IPS DF 6.9 (cell line): ENCODE measurements at places on chromosomes 11 and 22.

DNA sequence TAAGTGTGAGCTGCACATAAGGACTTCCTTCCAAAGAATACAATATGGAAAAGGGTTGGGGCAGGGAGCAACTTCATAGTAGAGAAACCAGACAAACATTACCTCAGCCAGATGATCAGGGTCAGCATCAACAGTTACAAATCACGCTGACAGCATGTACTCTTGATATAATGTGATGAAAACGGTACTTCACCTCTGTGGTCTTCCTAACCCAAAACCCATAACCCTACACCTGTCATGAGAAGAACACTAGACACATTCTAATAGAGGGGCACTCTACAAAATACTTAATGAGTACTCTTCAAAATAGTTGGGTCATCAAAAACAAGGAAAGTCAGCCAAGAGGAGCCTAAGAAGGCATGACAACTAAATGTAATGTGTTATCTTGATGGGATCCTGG is 43.9 kb downstream of the RRAS2 start:
- no peak for DNase-seq

DNA sequence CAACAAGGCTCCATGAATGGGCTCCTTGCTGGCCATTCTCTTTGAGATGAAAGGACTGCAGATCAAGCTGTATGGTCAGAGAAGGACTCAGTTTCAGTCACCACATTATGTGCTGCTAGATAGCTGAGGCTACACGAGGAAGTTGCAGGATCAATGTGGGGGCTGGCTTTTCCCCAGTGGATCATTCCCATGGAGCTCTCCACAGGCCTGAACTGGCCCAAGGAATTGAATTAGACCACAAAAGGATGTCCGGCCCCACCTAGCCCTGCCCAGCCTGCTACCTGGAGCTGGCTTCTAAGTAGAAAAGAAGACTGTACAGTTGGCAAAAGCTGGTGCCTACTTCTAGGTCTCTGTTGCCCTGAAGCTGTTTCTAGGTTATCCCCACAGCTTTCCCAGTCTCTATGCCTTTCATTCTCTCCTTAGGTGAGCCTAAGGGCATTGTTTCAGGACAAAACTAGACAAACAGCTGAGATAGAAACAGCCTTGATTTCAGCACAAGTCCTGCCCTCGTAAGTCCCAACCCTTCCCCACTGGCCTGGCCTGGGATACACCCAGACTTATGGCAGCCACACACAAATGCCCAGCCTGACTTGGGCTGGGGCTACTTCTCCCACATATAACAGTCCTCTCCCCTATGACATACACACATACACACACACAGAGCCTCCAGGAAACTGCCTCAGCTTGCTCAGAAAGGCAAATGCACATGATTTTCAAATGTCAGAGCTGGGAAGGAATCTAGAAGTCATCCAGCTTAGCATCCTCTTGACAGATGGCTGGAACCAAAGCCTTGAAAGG is 129.1 kb upstream of the NCAM1 start:
- no peak for DNase-seq

GRCh38 chr22:32518848-32519247 is 44.2 kb downstream of the FBXO7 start:
- no peak for DNase-seq

GRCh38 chr22:43377548-43377895 is 34.3 kb upstream of the MPPED1 start:
- no peak for DNase-seq

DNA sequence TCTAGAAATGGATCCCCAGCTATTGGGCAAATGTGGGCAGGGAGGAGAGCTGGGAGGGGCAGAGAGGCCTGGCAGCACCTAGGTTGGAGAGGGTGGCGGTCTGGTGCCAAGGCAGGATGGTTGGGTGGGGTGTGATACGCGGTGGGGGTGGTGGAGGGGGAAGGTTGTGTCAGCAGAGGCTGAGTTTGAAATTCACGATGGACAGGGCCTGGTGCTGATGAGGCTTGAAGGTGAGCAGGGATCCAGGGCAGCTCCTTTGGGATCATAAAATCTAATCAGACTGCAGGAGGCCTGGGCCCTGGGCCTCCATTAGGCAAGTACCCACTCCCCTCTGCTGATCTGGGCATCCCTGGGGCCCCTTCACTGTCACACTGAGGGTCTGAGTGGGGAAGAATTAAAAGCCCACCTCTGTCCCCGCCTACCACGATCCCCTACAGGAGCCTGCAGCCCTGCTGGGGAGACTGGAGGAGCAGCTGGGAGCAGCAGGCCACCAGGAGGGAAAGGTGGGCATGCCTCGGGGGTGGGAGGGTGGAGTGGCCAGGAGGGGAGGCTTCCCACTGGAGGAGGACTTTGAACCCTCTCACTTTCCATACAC is 24.0 kb downstream of the IGLL1 start:
- no peak for DNase-seq

GRCh38 chr11:2215230-2215560 is 43.6 kb upstream of the TH start:
- DNase-seq = no peak

DNA sequence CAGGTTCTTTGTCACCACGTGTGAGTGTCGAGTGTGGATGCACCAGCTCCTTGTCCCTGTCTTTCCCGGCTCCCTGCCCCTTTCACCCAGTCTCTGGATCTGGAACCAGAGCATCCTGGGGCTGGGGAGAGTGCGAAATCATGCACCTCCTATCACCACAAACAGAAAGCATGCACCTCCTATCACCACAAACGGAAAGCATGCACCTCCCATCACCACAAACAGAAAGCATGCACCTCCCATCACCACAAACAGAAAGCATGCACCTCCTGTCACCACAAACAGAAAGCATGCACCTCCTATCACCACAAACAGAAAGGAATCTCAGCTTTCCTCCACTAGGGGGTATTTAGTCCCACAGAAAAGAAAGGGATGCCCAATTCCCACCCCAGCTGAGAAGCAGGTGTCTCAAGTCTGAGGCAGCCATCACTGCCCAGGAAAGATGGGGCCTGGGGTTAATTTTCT is 5.9 kb upstream of the GLB1L3 start:
- no peak for DNase-seq

GRCh38 chr11:61739966-61740365 is 12.5 kb upstream of the MYRF start:
- DNase-seq = no peak

- DNase-seq = no peak
Observed at GRCh38 chr11:116422956-116423600, 349.7 kb downstream of the BUD13 start.

GRCh38 chr11:78791254-78791653 is 216.6 kb upstream of the NARS2 start:
- no peak for DNase-seq

- DNase-seq = no peak
Observed at GRCh38 chr11:12798609-12799011, 124.4 kb downstream of the TEAD1 start.

- no peak for DNase-seq
Observed at GRCh38 chr22:37986371-37986770, 2.0 kb upstream of the SOX10 start.

DNA sequence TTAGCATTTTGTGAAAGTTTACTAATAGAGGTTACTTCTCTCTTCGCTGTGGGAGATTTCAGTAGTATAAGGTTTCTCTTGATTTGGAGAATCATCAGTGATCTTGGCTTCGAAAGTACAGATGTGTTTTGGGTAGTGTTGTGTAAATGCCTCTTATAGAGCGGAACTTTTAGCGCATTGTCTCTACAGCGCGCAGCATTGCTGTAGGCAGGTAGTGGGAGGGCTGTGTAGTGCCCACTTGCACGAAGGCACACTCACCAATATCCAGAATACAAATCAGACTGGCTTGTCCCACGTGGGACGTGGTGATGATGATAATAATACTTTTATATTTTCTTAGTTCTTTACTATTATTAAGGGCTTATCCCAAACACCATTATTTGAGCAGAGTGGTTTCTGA is 51.4 kb downstream of the FAM83F start:
- no peak for DNase-seq

GRCh38 chr11:44332665-44333064 is 22.7 kb upstream of the ALX4 start:
- DNase-seq = no peak

DNA sequence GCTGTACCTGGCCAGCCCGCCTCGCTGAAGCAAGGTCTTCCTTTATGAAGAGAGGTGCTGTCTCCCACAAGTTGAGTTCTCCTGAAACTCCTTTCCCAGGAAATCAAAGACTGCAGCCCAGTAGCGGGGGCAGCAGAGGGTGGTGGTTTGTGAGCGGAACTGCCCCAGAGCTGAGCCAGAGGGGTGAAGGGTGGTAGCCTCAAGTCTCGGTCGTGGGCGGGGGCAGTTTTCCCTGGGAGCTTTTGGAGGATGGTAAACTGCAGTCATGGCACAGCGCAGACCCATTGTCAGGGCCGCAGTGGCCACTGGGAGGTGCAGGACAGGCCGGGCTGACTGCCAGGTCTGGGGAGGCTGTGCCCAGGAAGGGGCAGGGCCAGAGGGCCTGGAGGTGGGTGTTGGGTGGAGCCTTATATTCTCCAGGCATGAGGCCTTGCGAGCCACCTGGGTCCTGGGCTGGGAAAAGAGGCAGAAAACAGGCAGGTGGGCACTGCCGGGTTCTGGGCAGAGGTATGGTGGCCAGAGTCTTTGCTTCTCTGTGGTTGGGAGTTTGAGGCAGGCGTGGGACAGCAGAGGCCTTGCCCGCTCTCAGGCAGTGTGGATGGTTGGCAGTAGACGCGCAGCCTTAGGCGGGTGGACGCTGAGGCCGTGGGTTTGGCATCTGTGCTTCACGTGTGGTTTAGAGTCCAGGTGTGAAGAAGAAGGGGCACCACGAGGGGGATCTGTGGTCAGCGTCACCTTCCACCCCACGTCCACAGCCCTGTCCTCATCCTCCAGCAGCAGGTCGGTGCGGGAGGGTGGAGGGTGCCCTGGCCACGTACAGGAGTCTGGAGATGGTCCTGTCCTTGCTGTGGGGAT is 1176.4 kb downstream of the BRD1 start:
- no peak for DNase-seq

- no peak for DNase-seq
Observed at GRCh38 chr11:35163702-35164496, 24.9 kb downstream of the CD44 start.

- DNase-seq = no peak
Observed at GRCh38 chr11:113370634-113371033, 16.9 kb upstream of the ANKK1 start.

- DNase-seq = no peak
Observed at GRCh38 chr11:60872961-60873524, 5.7 kb downstream of the ZP1 start.

DNA sequence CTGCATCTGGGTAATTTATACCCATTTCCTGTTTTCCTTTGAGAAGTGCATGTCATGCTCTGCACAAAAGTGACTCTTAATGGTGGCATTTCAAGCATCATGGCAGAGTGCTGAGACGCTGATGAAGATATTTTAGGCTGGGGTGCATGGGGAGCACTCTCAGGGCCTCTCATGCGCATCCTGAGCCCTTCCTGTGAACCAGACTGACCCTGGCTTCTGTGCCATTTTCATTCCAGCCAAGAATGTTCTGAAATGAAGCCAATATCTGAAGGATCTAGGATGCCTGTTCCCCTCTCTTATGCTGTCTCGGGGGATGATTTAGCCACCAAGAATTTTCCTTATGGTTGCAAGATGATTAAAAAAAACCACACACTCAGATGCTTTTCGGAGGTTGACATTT is 61.5 kb downstream of the MIAT start:
- no peak for DNase-seq

DNA sequence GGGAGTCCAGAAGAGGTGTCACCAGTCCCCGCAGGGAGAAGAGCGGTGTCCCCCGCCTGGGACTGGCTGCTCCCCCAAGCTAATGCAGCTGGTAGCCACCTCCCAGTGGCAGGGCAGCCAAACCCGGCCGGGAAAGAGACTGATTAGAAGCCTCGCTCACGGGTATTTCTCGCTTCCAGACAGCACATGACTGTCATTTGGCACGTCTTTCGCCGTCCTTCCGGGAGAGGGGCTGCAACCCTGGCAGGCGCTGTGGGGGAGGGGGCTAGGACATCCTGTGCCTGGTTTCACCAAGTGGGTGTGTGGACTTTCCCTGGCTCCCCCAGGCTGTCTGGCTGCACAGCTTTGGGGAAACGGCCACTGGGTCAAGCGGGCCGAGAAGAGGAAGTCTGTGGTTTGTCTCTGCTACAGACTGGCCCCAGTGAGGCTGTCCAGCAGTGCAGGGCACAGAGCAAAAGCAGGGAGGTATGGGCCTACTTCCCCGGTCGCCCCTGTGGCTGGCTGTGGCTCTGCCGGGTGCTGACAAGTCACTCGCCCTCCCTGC is 3.8 kb downstream of the CD81 start:
- DNase-seq = no peak

GRCh38 chr11:69654001-69654659 is 13.2 kb downstream of the CCND1 start:
- no peak for DNase-seq

DNA sequence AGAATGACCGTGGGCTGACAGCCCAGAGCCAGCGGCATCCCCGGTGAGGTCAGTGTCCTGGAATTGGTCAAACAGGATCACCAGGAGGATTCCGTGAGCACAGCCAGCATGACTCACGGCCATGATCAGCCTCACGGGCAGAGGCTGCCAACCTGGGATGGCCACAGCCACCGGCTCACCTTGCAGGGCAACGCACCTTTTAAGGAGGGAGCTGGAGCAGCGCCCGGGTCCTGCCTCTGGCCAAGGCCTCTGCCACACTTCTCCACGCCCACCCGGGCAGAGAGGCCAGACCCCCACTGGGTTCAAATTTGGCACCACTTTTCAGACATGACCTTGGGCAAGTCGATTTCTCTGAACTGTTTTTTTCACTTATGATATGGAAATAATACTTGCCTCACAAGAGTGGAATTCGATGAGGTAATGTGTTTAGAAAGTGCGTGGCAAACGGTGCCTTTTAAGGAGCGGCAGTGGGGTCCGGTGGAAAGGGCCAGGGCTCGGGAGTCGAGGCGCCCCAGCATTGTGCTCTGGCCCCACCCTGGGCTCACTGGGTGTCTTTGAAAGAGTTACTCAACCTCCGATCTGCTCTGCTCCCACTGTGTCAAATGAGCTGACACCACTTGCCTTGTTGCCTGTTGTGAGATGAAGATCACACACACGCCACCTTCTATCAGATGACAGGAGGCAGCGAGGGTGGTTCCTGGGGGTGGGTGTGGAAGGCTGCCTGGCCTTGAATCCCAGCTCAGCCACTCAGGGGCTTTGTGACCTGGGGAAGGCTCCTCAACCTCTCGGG is 16.0 kb downstream of the TXN2 start:
- DNase-seq = no peak

GRCh38 chr11:47850337-47850736 is 2.2 kb upstream of the NUP160 start:
- DNase-seq = no peak

GRCh38 chr11:28460348-28460747 is 352.2 kb downstream of the METTL15 start:
- no peak for DNase-seq
